ENCODE measurements at places on chromosomes 12 and 14. TPM values are rescaled to one million over a fixed set of nuclear protein-coding genes. Genes with fewer than 3 reads are reported as not detected.

The KRT84 gene
- 0.32 TPM for total RNA-seq

The SLC2A13 gene
- total RNA-seq: 67.7 TPM

The KRT2 gene
- not detected for total RNA-seq

The LTBP2 gene
- 9.1 TPM for total RNA-seq

The LAG3 gene
- 0.50 TPM for total RNA-seq

The ACSM4 gene
- not detected for total RNA-seq

The CABP1 gene
- 347 TPM for total RNA-seq

The CLEC1B gene
- not detected for total RNA-seq

The GALC gene
- total RNA-seq: 45.2 TPM

The MANSC4 gene
- not detected for total RNA-seq

The APEX1 gene
- total RNA-seq: 81.9 TPM

The CACNA1C gene
- 60.7 TPM for total RNA-seq

The SERPINA6 gene
- total RNA-seq: not detected

The SOAT2 gene
- not detected for total RNA-seq

The OGFOD2 gene
- total RNA-seq: 17.5 TPM

The TBX3 gene
- 5.0 TPM for total RNA-seq

The CLEC4D gene
- total RNA-seq: not detected

The NRDE2 gene
- 27.6 TPM for total RNA-seq

The TPH2 gene
- 1.1 TPM for total RNA-seq

The AGAP2 gene
- 189 TPM for total RNA-seq

The LRP1 gene
- total RNA-seq: 257 TPM

The GALNT9 gene
- 96.5 TPM for total RNA-seq

The SLC22A17 gene
- total RNA-seq: 460 TPM

The CD4 gene
- total RNA-seq: 5.4 TPM

The MSI1 gene
- 14.5 TPM for total RNA-seq

The RNU4-1 gene
- total RNA-seq: 2,039 TPM

The CPSF2 gene
- total RNA-seq: 44.8 TPM

The CCDC91 gene
- 66.2 TPM for total RNA-seq

All from dorsolateral prefrontal cortex (tissue), 122 donors.